T-cell (primary cell): ENCODE measurements at places on chromosomes 3 and 15.

GRCh38 chr3:77370413-77370812, 330.5 kb downstream of the ROBO2 start:
- no peak for DNase-seq
- H3K27me3 ChIP-seq, result no peaks in the 10 kb centered on the region
- no peaks in the 10 kb centered on the region for H3K4me1 ChIP-seq
- H3K36me3 ChIP-seq, result no peaks in the 10 kb centered on the region
- no peak overlapping the region for H3K4me3 ChIP-seq

DNA sequence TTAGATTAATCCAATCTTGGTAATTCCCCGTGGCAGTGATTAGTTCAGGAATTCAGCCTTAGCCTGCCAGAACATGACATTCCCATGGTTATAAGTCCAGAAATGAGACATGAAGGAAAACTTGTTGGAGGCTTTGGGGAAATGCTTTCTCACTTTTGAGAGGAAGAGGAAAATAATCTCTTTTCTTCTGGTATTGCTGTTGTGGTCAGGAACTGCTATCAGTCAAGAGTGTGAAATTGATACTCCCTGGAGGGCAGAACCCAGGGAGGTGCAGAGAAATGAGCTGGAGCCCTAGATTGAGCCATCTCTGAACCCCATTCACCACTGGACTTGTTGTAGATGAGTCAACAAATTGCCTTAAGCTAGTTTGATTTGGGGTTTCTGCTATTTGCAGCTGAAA, 38.6 kb upstream of the APH1B start:
- no peaks in the 10 kb centered on the region for H3K27me3 ChIP-seq
- no peak overlapping the region for H3K27ac ChIP-seq
- no peaks in the 10 kb centered on the region for H3K36me3 ChIP-seq
- H3K4me3 ChIP-seq, result no peak overlapping the region

DNA sequence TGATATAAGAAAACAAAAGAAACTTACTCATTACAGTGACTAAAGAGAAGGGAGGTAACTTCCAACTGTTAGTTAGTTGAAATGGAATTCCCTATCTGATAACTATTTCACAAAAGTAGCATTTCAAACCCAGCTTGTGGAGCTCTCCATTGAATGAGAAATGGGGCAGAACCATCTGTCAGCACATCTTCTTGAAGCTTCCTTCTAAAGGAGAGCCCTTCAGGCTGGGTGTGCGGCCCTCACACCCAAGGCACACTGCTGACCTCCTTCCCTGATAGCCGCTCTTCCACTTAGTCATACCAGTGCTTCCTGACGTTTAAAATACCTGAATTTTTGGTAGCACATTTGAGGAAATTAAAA, 28.1 kb upstream of the VEPH1 start:
- DNase-seq, result no peak
- no peak overlapping the region for H3K27ac ChIP-seq
- no peaks in the 10 kb centered on the region for H3K27me3 ChIP-seq

DNA sequence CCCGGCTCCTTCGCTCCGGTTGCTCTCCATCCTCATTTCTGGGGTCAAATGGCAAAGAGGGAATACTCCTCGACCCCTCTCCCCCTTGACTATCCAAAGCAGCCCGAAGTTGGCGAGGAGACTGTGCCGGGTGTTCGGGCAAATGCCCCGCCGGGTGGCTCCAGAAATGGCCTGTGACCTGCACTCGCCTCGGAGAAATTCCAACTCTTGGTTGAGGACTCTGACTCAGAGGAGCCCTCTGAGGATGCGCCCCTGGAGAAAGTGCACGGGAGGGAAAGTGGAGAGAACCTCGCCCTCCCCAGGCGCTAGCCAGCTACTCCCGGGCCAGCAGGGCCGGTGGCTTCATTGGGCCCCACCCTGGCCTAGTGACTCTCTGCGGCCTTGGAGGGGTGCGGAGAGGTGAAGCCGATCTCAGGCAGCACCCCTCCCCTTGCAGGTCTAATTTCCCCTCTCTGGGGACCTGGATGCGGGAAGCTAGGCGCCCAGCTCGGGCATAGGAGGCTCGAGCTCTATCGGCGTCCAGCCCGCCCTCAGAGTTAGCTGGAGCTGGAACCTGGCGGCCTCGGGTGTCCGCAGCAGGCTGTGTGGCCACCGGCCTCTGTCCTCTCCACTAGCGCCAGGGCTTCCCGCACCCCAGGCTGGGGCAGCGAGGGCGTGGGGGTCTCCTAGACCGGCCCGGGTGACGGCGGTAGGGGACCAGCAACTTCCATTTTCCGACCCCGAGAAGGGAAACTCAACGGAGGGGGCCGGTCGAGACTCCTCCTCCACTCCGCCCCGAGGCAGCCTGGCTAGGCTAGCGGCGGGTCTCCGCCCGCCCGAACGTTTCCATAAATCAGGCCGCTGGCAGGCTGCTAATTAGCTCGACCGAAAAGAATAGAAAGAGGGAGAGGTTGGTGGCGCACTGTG, 29.4 kb downstream of the NR2F2 start:
- peaks cover 81% of the 10 kb centered on the region for H3K27me3 ChIP-seq
- no peaks in the 10 kb centered on the region for H3K36me3 ChIP-seq
- H3K27ac ChIP-seq, result no peak overlapping the region
- H3K4me1 ChIP-seq, result peaks cover 26% of the 10 kb centered on the region
- no peak for DNase-seq

DNA sequence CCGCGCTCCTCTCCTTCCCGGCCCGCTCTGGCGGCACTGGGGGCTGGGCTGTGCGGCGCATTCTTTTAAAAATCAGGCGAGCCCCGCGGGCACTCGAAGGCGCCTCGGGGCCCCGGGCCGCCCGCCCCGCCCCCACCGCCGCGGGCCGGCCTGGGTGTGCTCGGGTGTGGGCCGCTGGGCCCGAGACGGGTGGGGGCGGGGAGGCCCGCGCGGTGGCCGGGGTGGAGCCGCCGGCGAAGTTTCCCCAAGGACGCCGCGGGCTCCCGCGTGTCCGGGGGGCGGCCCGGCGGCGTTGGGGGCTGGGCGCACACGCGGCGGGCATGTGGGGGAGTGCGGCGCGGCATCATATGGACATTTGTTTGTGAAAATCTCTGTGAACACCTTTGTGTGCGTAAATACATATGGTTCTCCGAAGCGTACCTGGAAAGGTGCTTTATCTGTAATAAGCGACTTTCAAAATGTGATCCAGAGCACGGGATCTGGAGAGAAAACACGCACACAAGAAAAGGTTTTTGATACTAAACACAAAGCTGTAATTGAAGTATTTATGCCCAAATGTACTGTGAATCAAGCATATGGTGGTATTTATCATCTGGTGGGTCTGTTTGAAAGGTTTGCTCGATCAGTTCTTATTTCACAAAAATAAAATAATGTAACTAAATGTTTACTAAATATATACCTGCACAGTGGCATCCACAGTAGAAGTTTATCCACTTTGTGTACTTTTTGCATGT, 612 bp upstream of the TBL1XR1 start:
- peak overlapping the region; percentile 54 for H3K4me3 ChIP-seq
- no peak for DNase-seq

- H3K27ac ChIP-seq, result no peak overlapping the region
- H3K36me3 ChIP-seq, result no peaks in the 10 kb centered on the region
- no peaks in the 10 kb centered on the region for H3K4me1 ChIP-seq
- H3K27me3 ChIP-seq, result no peaks in the 10 kb centered on the region
Observed at GRCh38 chr3:24608701-24609390, 114.2 kb upstream of the THRB start.

- no peak for DNase-seq
- H3K27ac ChIP-seq, result no peak overlapping the region
- H3K4me3 ChIP-seq, result no peak overlapping the region
- H3K36me3 ChIP-seq, result no peaks in the 10 kb centered on the region
- no peaks in the 10 kb centered on the region for H3K4me1 ChIP-seq
- no peaks in the 10 kb centered on the region for H3K27me3 ChIP-seq
Observed at GRCh38 chr3:141385406-141386125, 17.3 kb downstream of the ZBTB38 start.

DNA sequence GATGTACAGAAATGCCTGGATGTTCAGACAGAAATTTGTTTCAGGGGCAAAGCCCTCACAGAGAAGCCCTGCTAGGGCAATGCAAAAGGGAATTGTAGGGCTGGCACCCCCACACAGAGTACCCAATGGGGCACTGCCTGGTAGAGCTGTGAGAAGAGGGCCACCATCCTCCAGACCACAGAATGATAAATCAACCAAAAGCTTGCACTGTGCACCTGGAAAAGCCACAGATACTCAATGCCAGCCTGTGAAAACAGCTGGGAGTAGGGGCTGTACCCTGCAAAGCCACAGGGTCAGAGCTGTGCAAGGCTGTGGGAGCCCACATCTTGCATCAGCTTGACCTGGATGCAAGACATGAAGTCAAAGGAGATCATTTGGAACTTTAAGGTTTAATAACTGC, 477.9 kb upstream of the NECTIN3 start:
- H3K27ac ChIP-seq, result no peak overlapping the region
- DNase-seq, result no peak
- no peaks in the 10 kb centered on the region for H3K4me1 ChIP-seq
- no peak overlapping the region for H3K4me3 ChIP-seq
- no peaks in the 10 kb centered on the region for H3K27me3 ChIP-seq

DNA sequence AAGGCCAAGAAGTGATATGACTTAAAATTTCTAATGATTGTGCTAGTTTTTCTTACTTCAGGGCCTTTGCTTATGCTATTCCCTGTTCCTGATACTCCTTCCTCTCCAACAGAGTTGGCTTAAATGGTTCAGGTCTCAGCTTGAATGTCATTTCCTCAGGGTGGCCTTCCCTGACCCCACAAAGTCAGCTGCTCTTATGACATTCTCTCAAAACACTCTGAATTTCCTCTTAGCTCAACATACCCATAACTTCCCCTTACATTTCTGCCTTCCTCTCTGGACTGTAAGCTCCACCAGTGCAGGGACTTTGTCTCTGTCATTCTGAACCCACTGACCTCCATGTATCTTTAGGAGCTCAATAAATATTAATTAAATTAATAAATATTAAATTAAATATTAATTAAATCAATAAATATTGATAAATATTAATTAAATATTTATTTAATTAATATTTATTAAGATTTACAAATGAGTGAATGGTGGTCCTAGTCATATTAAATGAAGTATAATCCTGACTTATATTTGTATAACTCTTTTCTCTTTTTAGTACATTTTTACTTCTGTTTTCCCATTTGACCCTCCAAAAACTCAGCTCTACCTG, 17.9 kb upstream of the TMCC1 start:
- H3K4me1 ChIP-seq, result no peaks in the 10 kb centered on the region

DNA sequence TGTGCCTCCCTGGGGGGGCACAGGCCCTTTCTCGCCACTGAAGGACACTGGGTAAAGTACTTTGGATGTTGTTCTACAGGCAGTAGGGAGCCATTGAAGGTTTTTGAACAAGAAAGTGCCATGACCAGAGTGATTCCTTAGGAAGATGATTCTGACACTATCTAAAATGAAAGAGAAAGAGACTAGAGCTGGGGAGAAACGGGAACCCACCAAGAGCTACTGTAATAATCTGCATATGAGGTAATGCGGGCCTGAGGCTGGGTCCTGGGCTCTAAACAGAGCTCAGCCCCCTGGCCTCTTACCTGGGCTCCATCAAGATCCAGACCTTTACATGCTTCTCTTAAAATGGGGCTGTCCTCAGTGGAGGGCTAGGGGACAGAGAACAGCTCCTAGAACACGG, 24.9 kb downstream of the GRK7 start:
- no peak overlapping the region for H3K4me3 ChIP-seq
- no peak overlapping the region for H3K27ac ChIP-seq
- H3K27me3 ChIP-seq, result no peaks in the 10 kb centered on the region
- no peaks in the 10 kb centered on the region for H3K4me1 ChIP-seq
- no peak for DNase-seq

GRCh38 chr15:88987934-88988671, 74.9 kb upstream of the MFGE8 start:
- no peak overlapping the region for H3K4me3 ChIP-seq
- H3K27me3 ChIP-seq, result peaks cover 7% of the 10 kb centered on the region
- no peaks in the 10 kb centered on the region for H3K4me1 ChIP-seq

GRCh38 chr3:48617559-48617958, 4.0 kb downstream of the TMEM89 start:
- no peaks in the 10 kb centered on the region for H3K4me1 ChIP-seq
- no peak overlapping the region for H3K27ac ChIP-seq
- H3K4me3 ChIP-seq, result no peak overlapping the region
- H3K36me3 ChIP-seq, result no peaks in the 10 kb centered on the region

GRCh38 chr15:40637221-40637745, 43.2 kb downstream of the KNL1 start:
- no peaks in the 10 kb centered on the region for H3K27me3 ChIP-seq
- no peaks in the 10 kb centered on the region for H3K4me1 ChIP-seq

- peak; percentile 34 for DNase-seq
- no peaks in the 10 kb centered on the region for H3K27me3 ChIP-seq
- H3K36me3 ChIP-seq, result no peaks in the 10 kb centered on the region
Observed at GRCh38 chr3:13461169-13462124, 18.7 kb upstream of the HDAC11 start.

GRCh38 chr3:175989161-175989560, 1130.0 kb downstream of the NAALADL2 start:
- H3K4me3 ChIP-seq, result no peak overlapping the region
- no peak for DNase-seq
- H3K27me3 ChIP-seq, result no peaks in the 10 kb centered on the region
- H3K4me1 ChIP-seq, result no peaks in the 10 kb centered on the region
- no peaks in the 10 kb centered on the region for H3K36me3 ChIP-seq

DNA sequence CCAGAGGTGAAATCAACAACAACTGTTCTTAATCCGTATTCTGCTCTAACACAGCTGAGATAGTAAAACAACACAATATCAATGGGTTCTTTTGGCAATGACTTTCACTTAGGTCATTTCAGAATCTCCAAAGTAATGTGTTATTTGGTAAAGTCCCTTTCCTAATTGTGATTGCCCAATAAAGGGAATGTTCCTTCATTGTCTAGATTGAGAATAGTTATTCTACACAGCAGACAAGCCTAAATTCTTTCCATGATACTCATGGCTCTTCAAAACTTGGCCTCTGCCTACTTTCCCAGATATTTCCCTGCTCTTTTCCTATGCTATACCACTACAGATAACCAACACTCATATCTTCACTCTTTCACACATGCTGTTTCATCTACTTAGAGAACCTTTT, 219.8 kb downstream of the FMN1 start:
- H3K27ac ChIP-seq, result no peak overlapping the region
- no peak overlapping the region for H3K4me3 ChIP-seq
- no peaks in the 10 kb centered on the region for H3K36me3 ChIP-seq
- H3K27me3 ChIP-seq, result no peaks in the 10 kb centered on the region

GRCh38 chr3:124962403-124962940, 27.9 kb upstream of the MUC13 start:
- DNase-seq, result no peak
- peaks cover 5% of the 10 kb centered on the region for H3K27me3 ChIP-seq
- H3K27ac ChIP-seq, result no peak overlapping the region
- no peaks in the 10 kb centered on the region for H3K4me1 ChIP-seq
- no peak overlapping the region for H3K4me3 ChIP-seq

GRCh38 chr3:177787279-177788041, 590.2 kb upstream of the TBL1XR1 start:
- H3K36me3 ChIP-seq, result no peaks in the 10 kb centered on the region
- no peak overlapping the region for H3K27ac ChIP-seq
- H3K4me1 ChIP-seq, result peaks cover 3% of the 10 kb centered on the region
